ENCODE measurements at places on chromosomes 6 and 20. TPM values are rescaled to one million over a fixed set of nuclear protein-coding genes. Genes with fewer than 3 reads are reported as not detected.

DNA sequence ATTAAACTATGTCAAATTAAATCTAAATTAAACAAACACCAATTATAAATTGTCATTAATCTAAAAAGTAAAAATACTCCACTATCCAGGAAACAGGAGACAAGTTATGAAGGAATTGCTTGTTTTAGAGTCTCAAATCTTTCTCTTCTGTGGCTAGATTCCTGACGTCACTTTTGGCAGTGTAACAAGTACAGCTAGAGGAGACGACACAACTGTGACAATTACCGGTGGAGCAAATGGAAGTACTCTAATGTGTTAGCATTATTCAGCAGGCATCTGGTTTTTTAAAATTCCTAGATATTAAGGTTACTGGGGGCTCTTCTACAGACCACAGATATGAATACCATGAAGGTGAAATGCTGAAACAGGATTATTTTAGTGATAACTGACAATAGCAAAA lies 1042.7 kb downstream of the EPHA7 start:
- DNase-seq: no peak

GRCh38 chr20:59434960-59435359 lies 134.5 kb downstream of the EDN3 start:
- no peak for DNase-seq

DNA sequence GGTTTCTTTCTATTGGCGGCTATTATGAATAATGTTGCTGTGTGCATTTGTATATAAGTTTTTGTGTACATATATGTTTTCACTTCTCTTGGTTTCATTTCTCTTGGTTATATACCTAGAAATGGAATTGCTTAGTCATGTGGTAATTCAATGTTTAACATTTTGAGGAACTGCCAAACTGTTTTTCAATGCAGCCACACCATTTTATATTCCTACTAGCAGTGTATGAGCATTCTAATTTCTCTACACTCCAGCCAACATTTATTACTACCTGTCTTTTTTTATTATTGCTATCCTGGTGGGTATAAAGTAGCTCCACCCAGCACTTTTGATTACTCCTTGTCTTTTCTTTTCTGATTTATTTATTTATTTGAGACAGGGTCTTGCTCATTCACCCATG lies 54.8 kb downstream of the PHACTR2 start:
- no peak for DNase-seq

The KIAA1755 gene
- total RNA-seq: 1.6 TPM

DNA sequence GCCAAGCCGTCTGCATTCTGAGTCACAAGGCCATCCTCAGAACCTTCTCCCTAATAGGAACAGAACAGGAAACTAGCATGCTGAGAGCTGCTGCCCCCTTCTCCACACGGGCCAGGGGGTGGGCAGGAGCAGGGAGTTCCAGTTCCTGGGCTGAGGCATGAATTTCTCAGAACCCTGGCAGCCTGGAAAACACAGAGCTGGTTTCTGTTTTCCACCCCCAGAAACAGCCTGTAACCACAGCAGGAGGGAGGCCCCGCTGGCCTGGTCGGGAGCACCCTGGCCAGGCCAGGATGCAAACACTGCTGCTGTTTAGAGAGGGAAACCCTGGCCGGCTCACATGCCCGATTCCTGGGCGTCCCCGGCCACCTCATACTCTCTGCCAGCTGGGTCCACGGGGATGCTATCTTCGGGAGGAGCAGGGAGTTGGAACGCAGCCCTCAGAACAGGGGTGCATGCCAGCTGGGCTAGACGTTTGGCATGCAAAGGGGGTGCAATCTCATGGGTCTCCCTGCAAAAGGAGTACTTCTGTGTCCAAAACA lies 130.1 kb downstream of the NFATC2 start:
- no peak for DNase-seq

DNA sequence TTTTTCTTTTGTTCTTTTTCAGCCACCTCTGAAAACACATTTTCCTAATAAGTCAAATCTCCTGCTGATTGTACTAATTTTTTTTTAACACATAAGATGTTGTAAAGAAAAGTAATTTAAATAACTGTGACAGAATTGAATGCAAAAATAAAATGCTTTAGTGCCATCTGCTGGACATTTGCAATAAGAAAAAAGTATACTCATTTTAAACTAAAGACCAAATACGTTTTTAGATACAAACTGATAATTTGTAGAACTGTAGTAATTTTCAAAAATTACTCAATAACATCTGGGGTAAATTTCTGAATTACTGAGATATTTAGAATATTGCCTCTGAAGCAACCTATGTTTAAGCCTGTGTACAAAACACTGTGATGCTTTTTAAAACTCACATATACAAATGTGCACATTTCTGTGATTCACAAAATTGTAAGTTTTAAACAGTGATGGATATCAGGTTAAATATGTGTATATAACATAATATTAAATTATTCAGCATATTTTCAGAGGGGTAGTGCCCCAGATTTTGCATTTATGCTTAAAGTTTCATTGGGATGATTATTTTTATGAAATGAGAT lies 198.7 kb downstream of the RIMS1 start:
- no peak for DNase-seq

Measured in glutamatergic neuron (in vitro differentiated cells).